ENCODE measurements at places on chromosomes 1 and 21.

DNA sequence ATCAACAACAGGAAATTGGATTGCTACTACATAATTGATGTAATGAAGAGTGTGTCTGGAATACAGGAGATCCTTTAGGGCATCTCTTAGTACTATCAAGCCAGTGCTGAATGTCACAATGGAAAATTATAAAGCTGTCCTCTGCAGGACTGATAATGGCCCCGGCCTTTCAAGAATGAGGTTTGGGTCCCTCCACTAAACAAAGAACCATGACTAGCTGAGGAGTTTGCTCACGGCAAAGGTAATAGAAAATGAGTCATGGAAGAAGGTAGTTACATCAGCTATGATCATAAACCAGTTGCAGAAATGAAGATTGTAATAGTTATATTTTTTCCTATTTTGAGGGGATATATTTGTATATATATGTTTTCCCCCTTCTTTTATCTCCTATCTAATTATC, 145.8 kb downstream of the KCNJ6 start:
- no peak for DNase-seq

GRCh38 chr21:17988102-17988437, 168.9 kb upstream of the C21orf91 start:
- no peak for DNase-seq

DNA sequence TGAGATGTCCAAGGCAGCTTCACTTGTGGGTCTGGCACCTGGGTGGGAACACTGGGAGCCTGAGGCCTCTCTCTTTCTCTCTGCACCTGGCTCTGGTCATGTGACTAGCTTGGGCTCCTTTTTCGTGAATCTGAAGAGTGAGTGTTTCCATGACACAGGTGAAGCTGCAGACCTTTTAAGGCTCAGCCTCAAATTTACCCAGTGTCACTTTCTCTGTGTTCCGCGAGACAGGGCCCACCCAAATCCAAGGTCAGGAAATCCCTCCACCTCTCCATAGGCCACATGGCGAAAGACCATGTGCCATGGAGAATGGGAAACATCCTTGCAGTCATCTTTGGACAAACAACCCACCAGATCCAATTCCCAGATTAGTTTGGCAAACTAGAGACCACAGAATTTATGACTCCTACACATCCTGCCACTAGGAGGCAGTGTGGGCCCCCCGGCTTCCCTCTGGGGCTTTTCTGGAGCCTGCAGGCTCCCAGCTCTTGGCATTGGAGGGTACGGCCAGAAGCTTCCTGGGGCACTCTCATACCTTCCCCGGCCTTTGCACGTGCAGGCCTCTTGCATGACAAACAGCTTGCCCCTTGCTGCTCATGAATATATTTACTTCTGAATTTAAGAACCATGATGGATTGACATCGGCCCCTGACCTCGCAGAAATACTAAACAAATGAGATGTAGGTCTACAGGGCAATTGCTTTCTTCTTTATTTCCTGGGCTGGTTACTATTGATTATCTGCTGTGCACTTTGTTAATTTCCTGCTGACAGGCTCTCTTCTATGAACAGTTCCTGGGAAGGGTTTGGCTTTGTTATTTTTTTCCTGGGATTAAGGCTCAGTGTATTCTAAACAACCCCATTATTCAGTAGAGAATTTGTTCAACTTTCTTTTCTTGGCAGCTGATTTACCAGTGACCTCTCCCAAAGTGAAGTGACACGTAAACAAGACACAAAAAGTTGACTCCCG, 180.7 kb downstream of the KAZN start:
- peak; percentile 2 for DNase-seq

GRCh38 chr1:82152356-82153271, 351.9 kb downstream of the ADGRL2 start:
- DNase-seq, result no peak

- no peak for DNase-seq
Measured at GRCh38 chr1:173210716-173211231, 3.6 kb upstream of the TNFSF4 start.
